ENCODE measurements at places on chromosomes 4 and X.

DNA sequence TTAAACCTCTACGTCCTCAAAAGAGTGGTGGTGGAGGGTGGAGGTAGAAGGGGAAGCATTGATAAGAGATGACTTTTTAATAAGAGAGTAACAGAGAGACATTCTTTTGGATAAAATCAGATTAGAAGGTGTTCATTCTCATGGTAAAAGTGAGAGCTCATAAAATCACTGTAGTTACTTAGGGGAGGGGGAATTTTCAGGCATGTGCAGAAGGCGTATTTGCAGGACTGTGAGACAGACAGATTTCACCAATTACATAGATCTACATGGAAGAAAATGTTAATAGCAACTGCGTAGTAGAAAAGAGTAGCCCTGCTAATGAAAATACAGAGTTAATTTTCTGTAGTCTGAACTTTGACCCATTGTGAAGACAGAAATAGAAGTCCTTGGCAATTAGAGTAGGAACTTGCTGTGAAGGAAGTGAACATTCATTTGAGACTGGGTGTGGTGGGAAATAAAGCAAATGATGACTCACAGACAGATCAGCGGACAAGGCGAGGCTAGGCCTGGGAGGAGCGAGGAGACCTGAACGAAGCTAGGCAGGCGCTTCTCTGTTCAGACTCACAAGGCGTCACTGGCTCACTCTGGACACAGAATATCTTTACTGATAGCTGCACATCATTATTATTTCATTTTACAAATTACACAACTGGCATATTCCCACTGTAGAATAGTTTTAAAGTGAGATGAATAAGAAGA, 57.2 kb upstream of the FAM9C start:
- peak; percentile 77 for DNase-seq

DNA sequence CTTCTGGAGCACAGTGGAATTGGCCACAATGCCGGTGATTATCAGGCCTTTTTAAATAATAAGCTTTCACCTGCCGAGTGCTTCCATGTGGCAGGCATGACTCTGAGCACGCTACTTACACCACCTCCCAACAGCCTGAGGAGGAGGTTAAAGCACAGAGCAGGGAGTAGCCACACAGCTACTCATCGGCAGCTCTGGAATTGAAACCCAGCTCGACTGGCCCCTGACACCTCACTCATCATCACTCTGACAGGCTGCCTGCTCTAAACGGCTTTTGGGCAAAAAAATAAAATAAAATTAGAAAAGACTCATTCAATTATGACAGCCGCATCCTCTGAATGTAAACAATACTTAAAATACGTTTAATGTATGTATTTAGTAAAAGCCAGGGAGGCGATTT, 326.4 kb upstream of the NOCT start:
- DNase-seq = no peak

- no peak for DNase-seq
Measured at GRCh38 chr4:70712604-70713452, 8.9 kb upstream of the RUFY3 start.

DNA sequence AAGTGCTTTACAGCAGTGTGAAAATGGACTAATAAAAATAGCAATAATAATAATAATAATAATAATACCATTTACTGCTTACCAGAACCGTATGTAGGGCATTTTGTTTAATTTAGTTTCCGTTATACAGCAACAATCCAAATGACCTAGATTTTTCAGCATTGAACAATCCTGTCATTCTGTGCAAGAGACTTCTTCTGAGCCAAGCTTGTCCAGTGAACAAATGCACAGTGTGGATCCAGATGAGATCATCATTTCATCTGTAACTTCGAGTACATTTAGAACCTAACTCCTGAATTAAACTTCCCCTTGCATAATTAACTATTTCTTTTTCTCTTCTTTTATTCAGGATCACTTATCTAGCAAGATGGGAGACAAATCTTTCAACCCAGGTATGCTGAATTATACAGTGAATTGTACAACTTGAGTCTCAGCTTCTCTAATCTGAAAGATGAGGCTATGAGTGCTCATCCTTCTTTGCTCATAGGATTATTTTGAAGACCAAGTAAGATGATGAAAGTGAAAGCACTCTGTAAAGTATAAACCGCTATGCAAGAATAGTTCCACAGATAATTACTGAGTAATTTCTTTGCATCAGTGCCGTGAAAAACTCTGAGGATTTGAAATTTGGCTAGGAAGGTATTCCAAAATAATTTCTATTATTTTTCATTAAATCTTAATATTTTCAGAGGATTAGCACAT, 6.6 kb downstream of the CLNK start:
- DNase-seq = no peak

DNA sequence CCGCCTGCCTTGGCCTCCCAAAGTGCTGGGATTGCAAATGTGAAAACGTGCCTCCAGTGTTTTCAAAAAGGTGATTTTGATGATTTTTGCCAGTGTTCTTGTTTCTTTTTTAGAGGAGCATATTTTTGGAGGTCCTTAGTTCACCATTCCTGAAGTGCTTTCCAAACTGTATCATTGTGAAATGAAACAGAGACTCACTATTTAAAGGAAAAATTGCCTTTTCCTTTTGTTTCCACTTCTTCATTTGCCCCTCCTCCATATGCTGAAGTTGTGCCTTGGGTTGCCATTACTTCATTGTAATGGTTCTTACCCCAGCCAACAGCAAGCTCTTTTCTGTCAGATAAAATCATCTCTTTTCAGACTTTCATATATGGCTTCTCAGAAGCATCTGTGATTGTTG, 164.4 kb downstream of the FNIP2 start:
- no peak for DNase-seq

- DNase-seq = no peak
Measured at GRCh38 chr4:29295280-29295679, 1424.9 kb upstream of the PCDH7 start.

GRCh38 chrX:1676866-1677265, 62.0 kb downstream of the ASMT start:
- DNase-seq = no peak

GRCh38 chrX:12197030-12197429, 58.8 kb downstream of the FRMPD4 start:
- no peak for DNase-seq

- DNase-seq = no peak
Measured at GRCh38 chr4:84792366-84793301, 173.9 kb downstream of the WDFY3 start.

- DNase-seq = no peak
Measured at GRCh38 chrX:56803850-56804681, 75.0 kb downstream of the NBDY start.

DNA sequence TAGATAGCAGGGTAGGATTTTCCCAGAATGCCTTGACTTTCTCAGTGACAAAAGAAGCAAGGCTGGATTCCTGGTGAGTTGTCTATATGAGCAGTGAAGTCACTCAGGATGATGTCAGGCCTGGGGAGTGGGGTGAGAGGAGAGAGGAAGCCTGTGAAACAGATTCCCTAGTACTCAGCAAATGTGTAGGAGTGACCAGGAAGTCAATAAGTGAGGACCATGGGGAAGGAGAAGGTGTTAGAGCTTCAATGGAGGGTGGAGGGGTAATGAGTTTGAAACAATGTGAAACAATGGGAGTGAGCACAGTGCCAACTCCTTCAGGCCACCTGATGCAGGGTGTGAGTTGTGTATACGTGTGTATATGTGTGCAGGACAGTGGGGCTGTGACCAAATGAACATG, 2.4 kb upstream of the SLC9A6 start:
- no peak for DNase-seq

DNA sequence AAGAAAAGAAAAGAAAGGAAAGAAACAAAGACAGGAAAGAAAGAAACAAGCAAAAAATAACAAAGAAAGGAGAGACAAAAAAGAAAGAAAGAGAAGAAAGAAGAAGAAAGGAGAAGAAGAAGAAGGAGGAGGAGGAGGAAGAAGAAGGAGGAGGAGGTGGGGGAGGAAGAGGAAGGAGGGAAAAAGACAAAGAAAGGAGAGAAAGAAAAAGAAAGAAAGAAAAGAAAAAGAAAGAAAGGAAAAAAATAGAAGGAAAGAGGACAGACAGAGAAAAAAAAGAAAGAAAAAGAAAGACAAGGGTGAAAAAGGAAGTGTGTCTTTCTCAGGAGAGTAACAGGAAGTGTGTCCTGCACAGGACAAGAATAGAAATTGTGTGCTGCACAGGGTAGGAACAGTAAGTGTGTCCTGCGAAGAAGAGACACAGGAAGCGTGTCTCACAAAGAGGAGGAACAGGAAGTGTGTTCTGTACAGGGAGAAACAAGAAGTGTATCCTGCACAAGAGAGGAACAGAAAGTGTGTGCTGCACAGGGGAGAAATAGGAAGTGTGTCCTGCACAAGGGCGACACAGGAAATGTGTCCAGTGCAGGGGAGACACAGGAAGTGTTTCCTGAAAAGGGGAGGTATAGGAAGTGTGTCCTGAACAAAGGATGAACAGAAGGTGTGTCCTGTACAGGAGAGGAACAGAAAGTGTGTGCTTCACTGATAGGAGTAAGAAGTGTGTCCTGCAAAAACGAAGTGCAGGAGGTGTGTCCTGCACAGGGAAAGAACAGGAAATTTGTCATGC, 101.2 kb downstream of the ARSF start:
- DNase-seq = no peak

DNA sequence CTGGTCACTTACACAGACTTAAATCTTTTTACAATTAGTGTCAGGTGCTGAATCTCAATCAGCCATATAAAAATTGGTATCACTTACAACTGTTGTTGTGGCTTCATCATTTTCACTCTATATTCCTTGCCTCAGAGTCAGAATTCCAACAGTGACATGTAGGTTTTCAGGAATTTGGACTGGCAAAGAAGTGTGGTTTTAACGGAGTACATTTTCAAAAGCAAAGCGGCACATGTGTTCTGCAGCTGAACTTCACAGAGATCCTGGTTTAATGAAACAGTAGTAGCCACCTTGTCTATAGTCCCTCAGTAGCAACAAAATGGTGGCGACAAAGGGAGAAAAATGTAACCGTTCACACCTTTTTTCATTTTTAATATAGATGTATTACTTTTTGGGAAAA, 486.6 kb downstream of the FAT4 start:
- DNase-seq = no peak

DNA sequence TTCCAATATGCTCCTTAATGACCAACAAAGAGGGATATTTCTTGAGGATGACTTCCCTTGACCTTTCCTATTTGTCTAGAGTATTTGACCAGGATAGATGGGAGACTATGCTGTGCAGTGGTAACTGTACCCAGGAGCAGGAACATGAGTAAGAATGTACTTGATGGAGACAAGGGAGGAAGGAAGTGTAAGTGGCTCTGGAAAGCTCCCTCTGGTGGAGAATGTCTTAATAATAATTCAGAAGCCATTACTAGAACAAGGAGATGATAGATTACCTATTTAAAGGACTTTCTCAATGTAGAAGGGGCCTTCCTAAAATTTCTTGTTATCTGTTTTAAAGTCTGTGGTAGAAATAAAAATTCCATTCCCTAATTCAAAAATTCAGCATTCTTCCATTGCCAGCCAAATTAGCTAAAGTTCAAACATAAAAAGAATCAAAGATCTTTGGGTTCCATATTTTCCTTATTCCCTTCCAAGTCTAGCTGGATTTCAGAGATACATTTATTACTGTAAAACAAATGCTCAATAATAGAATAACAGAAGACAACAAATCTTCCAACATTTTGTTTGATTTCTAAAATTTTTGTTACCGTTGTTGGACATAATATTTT, 83.8 kb downstream of the GRID2 start:
- no peak for DNase-seq

GRCh38 chr4:4323705-4324534, 33.9 kb downstream of the ZBTB49 start:
- DNase-seq = peak; percentile 10

GRCh38 chr4:140839888-140840790, 84.0 kb upstream of the TBC1D9 start:
- no peak for DNase-seq

DNA sequence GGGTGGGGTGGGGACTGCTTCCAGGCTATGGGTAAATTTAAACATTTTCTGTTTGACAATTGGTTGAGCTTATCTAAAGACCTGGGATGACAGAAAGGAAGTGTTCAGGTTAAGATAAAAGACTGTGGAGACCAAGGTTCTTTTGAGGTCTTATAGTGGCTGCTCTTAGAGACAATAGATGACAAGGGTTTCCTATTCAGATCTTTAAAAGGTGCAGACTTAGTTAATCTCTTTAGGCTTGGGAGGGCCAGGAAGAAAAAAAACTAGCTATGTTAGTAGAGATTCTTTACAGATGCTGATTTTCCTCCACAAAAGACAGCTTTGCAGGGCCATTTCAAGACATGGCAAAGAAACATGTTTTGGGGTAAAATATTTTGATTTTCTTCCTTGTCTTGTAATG, 972.5 kb downstream of the CCSER1 start:
- no peak for DNase-seq

- no peak for DNase-seq
Measured at GRCh38 chr4:81566161-81566591, 94.5 kb upstream of the RASGEF1B start.

- DNase-seq = no peak
Measured at GRCh38 chr4:173521467-173522159, 8.4 kb downstream of the HAND2 start.

DNA sequence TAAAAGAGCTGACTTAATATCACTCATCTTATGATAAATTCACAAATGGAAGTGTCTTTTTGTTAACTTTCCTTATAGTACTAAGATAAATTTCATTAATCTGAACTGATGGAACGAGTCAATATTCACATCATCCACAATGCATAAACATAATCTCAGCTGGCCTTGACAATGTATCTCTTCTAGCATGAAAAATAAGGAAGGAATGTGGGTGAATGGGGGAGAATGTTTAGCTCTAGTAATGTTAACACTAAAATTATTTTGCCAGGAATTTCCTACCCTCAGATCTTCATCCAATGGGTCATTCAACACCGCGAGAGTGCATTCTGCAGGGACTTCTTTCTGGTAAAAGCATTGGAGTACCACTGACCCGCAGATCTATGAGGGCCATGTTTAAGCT, 15.8 kb downstream of the TRPC3 start:
- no peak for DNase-seq

GRCh38 chr4:8725845-8726244, 133.3 kb downstream of the CPZ start:
- DNase-seq = no peak

DNA sequence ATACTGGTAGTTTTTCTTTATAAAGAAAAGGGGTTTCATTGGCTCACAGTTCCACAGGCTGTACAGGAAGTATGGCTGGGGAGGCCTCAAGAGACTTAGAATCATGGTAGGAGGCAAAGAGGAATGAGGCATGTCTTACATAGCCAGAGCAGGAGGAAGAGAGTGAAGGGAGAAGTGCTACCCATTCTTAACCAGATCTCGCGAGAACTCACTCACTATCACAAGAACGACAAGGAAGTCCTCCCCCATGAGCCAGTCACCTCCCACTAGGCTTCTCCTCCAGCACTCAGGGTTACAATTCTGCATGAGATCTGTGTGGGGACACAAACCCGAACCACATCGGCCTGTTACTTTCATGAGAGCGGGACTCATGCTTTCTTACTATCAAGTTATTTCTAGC, 240.5 kb downstream of the TENM3 start:
- DNase-seq = no peak

- DNase-seq = no peak
Measured at GRCh38 chr4:100945789-100946188, 401.5 kb downstream of the PPP3CA start.

DNA sequence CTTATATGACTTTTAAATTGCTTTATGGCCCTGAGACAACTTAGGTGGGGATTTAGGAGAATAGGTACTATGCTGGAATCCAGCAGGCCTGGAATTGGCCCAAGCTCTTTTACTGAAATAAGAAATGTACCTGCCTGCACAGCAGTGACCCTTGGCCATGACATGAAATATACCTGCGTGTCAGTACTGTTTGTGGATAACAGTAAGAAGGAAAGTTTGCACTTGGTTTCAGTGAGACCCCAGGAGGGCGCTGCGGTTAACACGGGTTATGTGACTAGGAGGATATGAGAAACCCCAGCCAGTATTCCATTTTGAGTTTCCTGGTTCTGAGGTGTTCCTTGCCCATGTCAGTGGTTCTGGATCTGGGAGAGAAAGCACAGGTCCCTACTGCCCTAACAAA, 5.3 kb downstream of the MTM1 start:
- DNase-seq = no peak
